ENCODE measurements at places on chromosomes 1 and 21.

- DNase-seq: no peak
Observed at GRCh38 chr1:89298461-89298860, 25.8 kb upstream of the GBP5 start.

DNA sequence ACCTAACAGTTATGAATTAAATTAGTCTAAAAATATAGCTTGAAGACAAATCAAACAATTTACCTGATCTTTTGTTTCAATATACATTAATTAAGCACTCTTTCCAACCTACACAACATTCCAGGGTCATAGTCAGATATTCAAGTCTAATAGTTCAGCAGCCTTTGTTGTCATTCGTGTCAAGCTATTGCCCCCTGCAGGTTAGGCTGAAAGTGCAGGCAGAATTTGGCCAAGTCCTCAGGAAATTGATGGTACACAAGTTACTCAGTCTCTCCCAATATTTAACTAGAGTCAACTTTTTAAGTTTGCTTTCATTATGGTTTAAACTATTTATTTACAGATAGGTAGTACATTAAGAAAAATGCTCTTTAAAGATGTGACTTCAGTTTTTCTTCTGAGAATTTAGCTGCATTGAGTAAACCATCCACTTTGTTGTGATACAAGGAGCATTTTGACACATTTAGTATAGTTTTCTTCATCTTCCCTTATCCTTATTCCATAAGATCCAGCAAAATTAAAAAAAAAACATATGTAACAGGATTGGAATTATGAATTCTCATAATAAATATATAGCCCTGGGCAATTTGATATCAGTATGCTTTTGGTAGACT is 130.3 kb upstream of the DPYD start:
- DNase-seq: peak; percentile 79

GRCh38 chr1:243246916-243247315 is 8.2 kb downstream of the CEP170 start:
- DNase-seq: no peak

DNA sequence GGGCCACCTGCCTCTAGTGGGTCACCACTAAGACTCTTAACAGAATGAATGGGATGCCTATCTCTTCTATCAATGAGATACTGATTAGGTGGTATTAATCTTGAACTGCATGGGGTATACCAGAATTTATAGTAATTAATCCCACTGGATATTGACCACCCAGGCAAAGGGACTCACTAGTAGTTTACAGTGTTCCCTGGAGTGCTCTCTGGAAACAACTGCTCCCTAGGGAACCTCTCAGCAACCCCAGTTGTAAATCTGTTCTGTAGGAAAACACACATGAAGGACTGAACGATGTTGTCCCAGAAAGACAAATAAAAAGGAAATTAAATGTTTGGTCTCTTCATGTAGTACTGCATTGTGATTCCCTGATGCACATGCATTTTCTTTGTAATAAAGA is 430.5 kb downstream of the HLX start:
- no peak for DNase-seq

- DNase-seq: no peak
Observed at GRCh38 chr1:188056011-188056410, 1227.3 kb downstream of the PLA2G4A start.

DNA sequence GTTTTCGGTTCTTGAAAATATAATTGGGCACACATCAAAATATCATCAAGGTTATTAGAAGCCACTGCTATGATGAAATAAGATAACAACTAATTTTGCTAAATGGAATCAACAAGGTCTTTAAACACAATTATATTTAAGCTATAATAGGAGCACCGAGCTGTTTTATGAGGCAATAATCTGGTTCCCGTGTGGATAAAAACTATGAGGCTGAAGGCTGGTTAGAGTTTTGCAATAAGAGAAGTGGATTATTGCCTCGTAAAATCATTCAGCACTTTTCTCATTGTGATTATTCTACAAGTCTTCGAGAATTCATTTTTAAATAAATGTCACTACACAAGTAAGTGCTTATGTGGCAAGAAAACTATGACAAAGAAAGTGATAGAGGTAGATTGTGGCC is 975.7 kb upstream of the ADGRL2 start:
- DNase-seq: no peak

GRCh38 chr1:157156058-157156541 is 17.9 kb upstream of the ETV3 start:
- peak; percentile 74 for DNase-seq

DNA sequence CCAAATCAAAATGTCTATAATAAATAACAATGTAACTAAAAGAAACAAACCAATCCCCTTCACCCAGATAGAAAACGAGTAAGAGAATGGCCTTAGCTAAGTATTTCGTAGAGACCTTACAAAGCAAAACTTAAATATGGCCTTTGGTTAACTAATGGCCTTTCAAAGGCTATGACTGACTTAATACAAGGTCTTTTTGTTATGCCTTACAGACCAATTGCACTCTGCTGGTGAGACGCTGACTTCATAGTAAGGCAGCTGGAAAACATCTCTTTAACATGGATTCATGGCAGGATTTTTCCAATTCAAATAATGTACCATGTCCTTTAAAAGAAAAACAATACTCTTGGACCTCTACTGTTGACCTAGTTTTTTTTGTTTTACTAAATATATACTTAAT is 15.8 kb upstream of the TBCE start:
- no peak for DNase-seq

DNA sequence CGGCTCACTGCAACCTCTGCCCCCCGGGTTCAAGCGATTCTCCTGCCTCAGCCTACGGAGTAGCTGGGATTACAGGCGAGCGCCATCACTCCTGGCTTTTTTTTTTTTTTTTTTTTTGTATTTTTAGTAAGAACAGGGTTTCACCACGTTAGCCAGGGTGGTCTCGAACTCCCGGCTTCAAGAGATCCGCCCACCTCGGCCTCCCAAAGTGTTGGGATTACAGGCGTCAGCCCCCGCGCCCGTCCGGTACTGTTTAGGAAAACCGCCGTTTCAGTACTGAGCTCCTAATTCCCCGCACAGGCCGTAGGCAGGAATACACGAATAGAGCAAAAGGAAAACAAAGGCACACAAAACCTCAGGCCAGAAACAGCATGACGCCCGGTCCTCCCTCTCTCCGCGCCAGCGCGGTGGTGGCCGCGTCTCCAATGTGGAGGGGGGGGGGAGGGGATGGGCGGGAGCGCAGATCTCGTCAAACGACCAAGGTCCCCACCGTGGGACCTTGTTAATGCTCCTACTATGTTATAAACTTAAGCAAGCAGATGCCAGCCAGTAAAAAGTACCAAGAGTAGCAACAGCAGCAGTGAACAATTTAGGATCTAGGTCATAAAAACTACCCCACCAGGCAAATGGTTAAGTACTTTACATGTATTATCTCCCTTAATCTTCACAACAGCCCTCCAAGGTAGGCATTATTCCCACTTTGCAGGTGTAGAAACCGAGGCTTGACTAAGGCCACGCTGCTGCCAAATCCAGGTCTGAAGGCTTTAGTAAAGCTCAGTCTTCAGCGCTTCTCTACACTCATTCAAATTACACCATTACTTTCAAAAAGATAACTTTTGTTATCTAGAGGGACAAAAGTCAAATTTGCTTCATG is 648 bp upstream of the ADAR start:
- DNase-seq: peak; percentile 79

DNA sequence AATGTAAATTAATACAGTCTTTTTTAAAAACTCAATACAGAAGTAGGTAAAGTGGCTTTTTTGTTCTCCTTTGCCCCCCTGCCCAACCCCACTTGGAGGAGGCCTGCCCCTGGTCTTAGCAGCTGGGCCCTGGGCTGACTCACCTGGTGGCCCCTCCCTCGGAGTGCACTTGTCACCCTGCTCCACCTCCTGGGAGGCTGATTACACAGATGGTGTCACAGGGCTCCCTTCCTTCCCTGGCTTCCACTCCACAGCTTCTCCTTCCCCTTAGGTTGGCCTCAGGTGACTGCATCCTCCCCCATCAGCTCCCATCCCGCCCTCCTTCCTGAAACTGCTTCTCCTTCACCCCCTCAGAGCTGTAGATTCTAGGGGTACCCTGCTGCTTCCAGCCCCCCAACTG is 11.7 kb upstream of the CAPN9 start:
- no peak for DNase-seq

GRCh38 chr1:166479052-166479631 is 312.3 kb upstream of the FAM78B start:
- DNase-seq: peak; percentile 22

DNA sequence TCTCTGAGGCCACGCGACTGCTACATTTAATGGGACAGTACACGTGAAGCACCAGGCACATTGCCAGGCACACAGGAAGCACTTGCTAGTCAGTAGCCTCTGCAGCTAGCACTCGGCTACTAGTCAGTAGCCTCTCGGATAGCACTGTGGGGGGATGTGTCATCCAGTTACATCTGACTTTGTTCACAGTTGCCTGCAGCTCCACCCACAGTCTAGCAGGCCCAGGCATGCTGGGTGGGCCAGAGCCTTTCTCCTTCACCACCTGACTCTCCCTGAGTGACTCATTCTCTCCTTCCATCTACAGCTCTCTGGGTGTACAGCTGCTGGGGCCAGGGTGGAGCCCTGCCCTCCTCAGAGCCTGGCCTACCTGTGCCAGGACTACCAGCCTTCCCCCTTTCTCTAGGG is 51.5 kb downstream of the PTPRF start:
- DNase-seq: peak; percentile 78

DNA sequence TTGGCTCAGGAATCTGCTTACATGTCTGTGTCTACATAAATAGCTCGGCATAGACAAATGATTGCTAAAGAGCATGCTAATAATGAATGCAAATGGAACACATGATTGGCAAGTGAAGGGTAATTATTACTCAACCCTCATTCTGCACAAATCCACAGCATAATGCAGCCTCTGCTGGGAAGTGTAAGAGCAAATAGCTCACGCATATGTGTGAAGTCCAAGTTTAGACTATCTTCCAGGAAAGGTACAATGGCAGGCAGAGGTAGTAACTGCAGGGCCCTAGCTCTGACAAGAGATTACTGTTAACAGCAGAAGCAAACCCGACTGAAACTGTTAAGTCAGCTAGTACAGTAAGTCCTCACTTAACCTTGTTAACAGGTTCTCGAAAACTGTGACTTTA is 7.0 kb upstream of the IL6R start:
- DNase-seq: no peak

Measured in fibroblast of skin of scalp (primary cell).